Vein endothelial cell (primary cell): ENCODE measurements at places on chromosomes 13 and 19. TPM values are rescaled to one million over a fixed set of nuclear protein-coding genes. Genes with fewer than 3 reads are reported as not detected.

ZNF382 gene
- total RNA-seq, result 7.3 and 7.5 TPM in 2 replicates

EVI5L gene
- 13.7 and 21.6 TPM in 2 replicates for total RNA-seq

VRK3 gene
- 30.8 and 32.3 TPM in 2 replicates for total RNA-seq

KL gene
- total RNA-seq, result 0.10 TPM in 1 of 2 replicates, not detected in the other

GNG8 gene
- not detected in 2 replicates for total RNA-seq

ANKRD10 gene
- total RNA-seq, result 60.1 and 65.0 TPM in 2 replicates

ZNF284 gene
- total RNA-seq, result 3.3 and 3.4 TPM in 2 replicates

ANGPTL8 gene
- not detected in 2 replicates for total RNA-seq

ATP4A gene
- total RNA-seq, result not detected in 2 replicates

ZNF491 gene
- total RNA-seq, result 0.65 and 1.8 TPM in 2 replicates

CBARP gene
- 6.4 and 7.2 TPM in 2 replicates for total RNA-seq

FCGBP gene
- under 0.01 TPM in 1 of 2 replicates, not detected in the other for total RNA-seq

ZNF547 gene
- 1.6 and 2.9 TPM in 2 replicates for total RNA-seq

VSTM1 gene
- total RNA-seq, result not detected in 2 replicates

MCOLN1 gene
- 9.1 and 9.3 TPM in 2 replicates for total RNA-seq

CABP5 gene
- total RNA-seq, result not detected in 2 replicates

MEDAG gene
- total RNA-seq, result 19.4 and 31.4 TPM in 2 replicates

ATP8B3 gene
- 1.6 and 1.7 TPM in 2 replicates for total RNA-seq

CYP2F1 gene
- total RNA-seq, result not detected in 2 replicates

TEKTIP1 gene
- total RNA-seq, result not detected in 2 replicates

MATK gene
- total RNA-seq, result 0.29 TPM in 1 of 2 replicates, not detected in the other

ZNF420 gene
- total RNA-seq, result 2.9 and 7.0 TPM in 2 replicates

TEX29 gene
- not detected in 2 replicates for total RNA-seq

ZNF835 gene
- total RNA-seq, result 0.29 TPM in 1 of 2 replicates, not detected in the other

APOC4 gene
- not detected in 2 replicates for total RNA-seq

ADPRHL1 gene
- total RNA-seq, result 1.1 and 1.3 TPM in 2 replicates

TTYH1 gene
- total RNA-seq, result not detected in 2 replicates

ZNF256 gene
- 5.9 and 6.3 TPM in 2 replicates for total RNA-seq

ARRDC2 gene
- total RNA-seq, result 13.1 and 20.9 TPM in 2 replicates
